ENCODE measurements at places on chromosomes 6 and 20.

- peak; percentile 79 for DNase-seq
Measured at GRCh38 chr20:3768342-3769130, 983 bp upstream of the ADISSP start.

GRCh38 chr6:159935633-159936032 is 33.2 kb upstream of the IGF2R start:
- DNase-seq: no peak

DNA sequence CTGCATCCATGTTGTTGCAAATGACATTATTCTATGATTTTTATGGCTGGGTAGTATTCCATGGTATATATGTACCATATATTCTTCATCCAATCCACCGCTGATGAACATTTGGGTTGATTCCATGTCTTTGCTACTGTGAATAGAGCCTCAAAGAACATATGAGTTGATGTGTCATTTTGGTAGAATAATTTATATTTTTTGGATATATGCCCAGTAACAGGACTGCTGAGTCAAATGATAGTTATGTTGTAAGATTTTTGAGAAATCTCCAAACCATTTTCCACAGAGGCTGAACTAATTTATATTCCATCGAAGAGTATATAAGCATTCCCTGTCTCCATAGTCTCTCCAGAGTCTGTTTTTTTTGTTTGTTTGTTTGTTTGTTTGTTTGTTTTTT is 1373.5 kb downstream of the GRIK2 start:
- no peak for DNase-seq

- DNase-seq: no peak
Measured at GRCh38 chr6:140893432-140893831, 1239.3 kb upstream of the GJE1 start.

DNA sequence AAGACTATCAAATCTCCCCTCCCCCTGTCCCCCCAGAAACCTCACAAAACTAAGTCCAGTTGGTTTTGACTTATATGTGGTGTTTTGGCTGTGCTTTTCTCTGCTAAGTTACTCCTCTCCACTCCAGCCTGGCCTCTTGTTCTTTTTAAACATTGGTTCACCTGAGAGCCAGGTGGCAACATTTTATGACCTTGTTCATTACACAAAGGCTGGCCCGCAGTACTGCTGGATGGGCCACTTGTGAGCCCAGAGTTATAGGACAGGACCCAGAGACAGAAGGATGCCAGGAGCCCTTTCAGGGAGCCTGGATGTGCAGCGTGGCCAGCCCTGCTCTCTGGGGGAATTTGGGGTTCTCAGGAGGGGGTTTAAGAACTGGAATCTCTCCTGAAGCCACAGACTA is 90.0 kb downstream of the RAMACL start:
- no peak for DNase-seq

- DNase-seq: peak; percentile 48
Measured at GRCh38 chr6:75602246-75603105, 796 bp downstream of the SENP6 start.

Measured in GM10248 (cell line).